Astrocyte (in vitro differentiated cells and primary cell): ENCODE measurements at places on chromosomes 16 and 17. TPM values are rescaled to one million over a fixed set of nuclear protein-coding genes. Genes with fewer than 3 reads are reported as not detected.

DNA sequence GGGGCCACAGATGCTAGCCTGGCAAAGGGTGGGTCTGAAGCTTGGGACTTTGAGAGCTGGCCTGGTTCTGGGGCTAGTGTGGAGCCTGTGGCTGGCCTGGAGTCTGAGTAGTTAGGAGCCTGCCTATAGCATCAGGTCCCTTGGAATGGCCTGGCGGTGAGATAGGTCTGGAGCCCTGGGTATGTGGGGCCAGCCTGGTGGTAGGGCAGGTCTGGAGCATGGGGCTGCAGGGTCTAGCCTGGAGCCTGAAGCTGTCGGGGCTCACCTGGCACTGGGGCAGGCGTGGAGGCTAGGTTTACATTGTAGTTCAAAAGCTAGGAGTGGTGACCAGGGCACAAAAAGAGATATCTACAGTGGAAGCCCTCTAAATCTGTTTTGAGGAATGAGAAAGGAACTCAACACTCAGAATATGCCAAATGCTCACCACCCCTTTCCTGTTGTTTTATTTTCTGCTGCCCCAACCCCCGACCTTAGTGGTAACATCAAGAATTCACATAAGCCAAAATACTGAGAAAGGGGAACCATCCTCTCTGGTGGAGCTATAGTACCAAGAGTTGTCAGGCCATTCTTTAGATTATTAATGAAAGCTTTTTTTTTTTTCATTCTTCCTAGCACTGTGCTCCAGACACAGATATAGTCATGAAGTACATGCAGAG, 100.3 kb downstream of the TANC2 start:
- no peaks in the 10 kb centered on the region for H3K36me3 ChIP-seq
- no peaks in the 10 kb centered on the region for H3K27me3 ChIP-seq
- H3K27ac ChIP-seq = no peak overlapping the region
- no peak overlapping the region for H3K4me3 ChIP-seq

C1QTNF1 gene
- 1.8 and 2.2 TPM in 2 replicates for total RNA-seq

GRCh38 chr17:13989138-13989537, 80.2 kb upstream of the COX10 start:
- H3K27me3 ChIP-seq = no peaks in the 10 kb centered on the region
- no peak for DNase-seq
- no peaks in the 10 kb centered on the region for H3K4me1 ChIP-seq
- no peaks in the 10 kb centered on the region for H3K36me3 ChIP-seq
- no peak overlapping the region for H3K4me3 ChIP-seq

DNA sequence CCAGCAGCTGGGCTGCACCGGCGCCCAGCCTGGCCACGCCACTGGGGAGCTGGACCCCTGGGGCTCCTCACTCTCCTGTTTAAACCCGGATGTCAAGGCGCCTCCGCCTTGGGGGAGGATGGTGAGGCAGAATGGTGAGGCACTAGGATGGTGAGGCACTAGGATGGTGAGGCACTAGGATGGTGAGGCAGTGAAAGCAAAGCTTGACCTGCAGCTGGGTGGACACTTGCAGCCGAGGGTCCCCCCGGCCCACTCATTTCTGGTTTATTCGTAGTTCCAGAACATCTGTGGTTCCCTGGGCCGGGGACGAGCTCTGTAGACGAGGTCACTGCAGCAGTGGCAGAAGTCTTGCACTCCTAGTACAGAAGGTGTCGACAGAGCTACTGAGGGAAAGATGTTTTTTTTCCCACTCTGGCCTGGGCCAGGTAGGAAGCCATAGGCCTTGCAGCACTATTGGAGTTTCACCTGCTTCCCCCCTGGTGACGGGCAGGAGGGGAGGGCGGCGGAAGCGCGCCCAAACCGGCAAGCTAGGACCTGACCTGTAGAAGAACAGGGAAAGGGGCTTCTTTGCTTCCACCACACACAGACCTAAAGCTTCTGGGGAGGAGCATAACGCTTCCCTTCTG, 1.1 kb upstream of the HNF1B start:
- H3K36me3 ChIP-seq = no peaks in the 10 kb centered on the region
- H3K4me1 ChIP-seq = peaks cover 21% of the 10 kb centered on the region
- no peak overlapping the region for H3K27ac ChIP-seq
- H3K4me3 ChIP-seq = no peak overlapping the region
- DNase-seq = no peak
- peaks cover 65% of the 10 kb centered on the region for H3K27me3 ChIP-seq

ITGAD gene
- total RNA-seq = not detected in 2 replicates

USP43 gene
- total RNA-seq = 5.3 and 7.0 TPM in 2 replicates

- peaks cover 3% of the 10 kb centered on the region for H3K36me3 ChIP-seq
- no peaks in the 10 kb centered on the region for H3K27me3 ChIP-seq
- peak; percentile 60 for DNase-seq
- no peak overlapping the region for H3K27ac ChIP-seq
- H3K4me1 ChIP-seq = peaks cover 15% of the 10 kb centered on the region
- no peak overlapping the region for H3K4me3 ChIP-seq
Measured at GRCh38 chr16:81473558-81473957, 28.9 kb downstream of the CMIP start.

DNA sequence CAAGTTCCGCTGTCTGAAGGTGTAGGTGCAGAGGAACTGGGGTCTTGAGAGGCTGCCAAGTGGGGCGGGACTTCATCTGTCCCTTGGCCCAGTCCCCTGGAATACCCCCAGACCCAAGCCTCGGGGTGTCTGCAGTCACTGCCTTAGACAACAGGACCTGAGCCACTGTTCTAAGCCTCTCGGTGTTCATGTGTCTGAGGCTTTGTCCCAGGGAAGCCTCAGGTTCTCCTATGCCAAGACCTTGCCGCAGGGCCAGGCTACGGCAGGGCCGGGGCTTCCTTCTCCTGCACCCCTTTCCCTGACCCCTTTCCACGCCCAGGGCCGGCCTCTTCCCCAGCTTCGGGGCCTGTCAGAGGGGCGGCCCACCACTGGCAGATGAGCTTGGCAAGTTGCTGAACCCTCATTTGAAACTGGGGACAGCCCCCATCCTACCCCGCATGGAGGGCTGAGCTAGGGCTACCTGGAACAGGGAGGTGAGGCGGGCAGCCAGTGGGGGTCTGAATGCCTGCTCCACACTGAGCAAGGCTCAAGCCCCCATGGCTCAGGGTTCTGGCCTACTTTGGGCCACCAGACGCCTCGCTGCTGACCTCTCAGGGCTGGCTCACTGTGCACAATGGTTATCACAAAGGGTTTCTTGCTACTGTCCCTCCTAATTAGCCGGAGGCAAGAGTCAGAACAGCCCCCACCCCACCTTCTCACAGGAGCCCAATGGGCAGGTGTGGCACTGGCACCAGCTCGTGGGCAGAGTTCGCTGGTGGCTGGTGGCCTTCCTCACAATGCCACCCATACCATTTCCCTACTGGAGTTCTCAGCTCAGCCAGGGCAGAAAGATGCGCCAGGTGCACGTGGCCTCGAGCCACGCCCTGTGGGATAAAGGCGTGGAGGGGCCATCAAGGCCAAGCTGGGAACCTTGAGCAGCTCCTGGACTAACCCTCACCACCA, 7.1 kb downstream of the LITAFD start:
- H3K36me3 ChIP-seq = peaks cover 14% of the 10 kb centered on the region
- H3K4me1 ChIP-seq = peaks cover 46% of the 10 kb centered on the region
- H3K4me3 ChIP-seq = no peak overlapping the region
- DNase-seq = no peak
- H3K27ac ChIP-seq = no peak overlapping the region

GRCh38 chr16:51150888-51151320, at the start of gene SALL1:
TSS of gene SALL1 (minus strand) at chr16:51151270. CDS start at chr16:51151241, 29 bp downstream.
- peaks cover 7% of the 10 kb centered on the region for H3K27me3 ChIP-seq
- H3K4me3 ChIP-seq = peak within 1 kb of the TSS; percentile 74
- H3K4me1 ChIP-seq = peaks cover 30% of the 10 kb centered on the region
- DNase-seq = no peak

DNA sequence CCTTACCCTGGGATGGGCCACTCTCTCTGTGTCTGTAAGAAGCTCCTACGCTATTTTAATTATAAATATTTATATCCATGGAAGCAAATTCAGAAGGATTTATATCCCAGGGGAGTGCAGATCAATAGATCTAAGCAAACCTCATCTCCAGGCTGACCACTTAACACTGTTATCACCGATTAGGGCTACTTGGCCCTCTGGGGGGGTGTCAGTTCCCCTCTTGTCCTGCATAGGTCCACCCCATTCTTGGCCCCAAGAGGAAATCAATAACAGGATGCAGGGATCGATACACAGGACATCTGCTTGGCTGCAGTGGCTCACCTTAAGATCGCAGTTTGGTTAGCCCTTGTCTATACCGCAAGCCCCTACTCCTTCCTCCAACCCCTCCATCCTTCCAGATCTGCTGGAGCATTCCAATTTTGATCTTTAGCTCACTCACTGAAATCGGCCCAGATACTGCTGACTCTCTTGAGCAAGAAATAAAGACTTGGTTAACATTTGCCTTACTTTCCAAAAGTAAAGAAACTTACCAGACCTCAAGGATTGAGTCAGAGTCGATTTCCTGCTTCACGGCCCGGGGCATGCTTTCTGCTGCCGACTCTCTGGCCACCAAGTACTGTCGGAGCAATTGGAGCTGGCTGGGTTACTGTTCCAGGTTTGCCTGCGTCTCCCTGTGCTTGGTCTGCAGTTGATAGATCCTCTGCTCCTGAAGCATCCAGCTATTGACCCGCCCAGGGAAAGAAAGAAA, 112.3 kb upstream of the PMFBP1 start:
- no peaks in the 10 kb centered on the region for H3K36me3 ChIP-seq
- H3K4me1 ChIP-seq = no peaks in the 10 kb centered on the region
- H3K27ac ChIP-seq = no peak overlapping the region
- DNase-seq = no peak
- H3K27me3 ChIP-seq = no peaks in the 10 kb centered on the region
- no peak overlapping the region for H3K4me3 ChIP-seq

DNA sequence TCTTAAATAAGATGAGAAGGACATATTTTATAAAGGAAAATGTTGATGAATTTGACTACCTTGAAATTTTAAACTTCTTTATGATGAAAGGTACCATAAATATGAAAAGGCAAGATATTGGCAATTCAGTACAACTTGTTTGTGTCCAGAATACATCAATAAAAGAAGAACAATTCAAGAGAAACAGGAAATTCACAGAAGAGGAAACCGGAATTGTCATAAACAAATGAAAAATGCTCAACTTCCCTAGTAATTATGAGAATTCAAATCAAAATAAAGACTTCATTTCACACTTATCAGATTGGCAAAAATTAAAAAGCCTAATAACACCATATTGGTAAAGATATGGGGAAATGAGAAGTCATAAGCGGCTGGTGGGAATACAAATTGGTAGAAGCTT, 54.3 kb downstream of the WSB1 start:
- no peaks in the 10 kb centered on the region for H3K27me3 ChIP-seq
- peaks cover 6% of the 10 kb centered on the region for H3K4me1 ChIP-seq
- no peaks in the 10 kb centered on the region for H3K36me3 ChIP-seq

OR1F1 gene
- 0.32 TPM in 1 of 2 replicates, not detected in the other for total RNA-seq

ODAD4 gene
- 0.98 and 1.1 TPM in 2 replicates for total RNA-seq
